Mucosa of gallbladder (tissue), 1 donor: ENCODE measurements at places on chromosomes 6 and 20.

GRCh38 chr6:69887026-69887425, 20.7 kb downstream of the COL19A1 start:
- no peak for DNase-seq

DNA sequence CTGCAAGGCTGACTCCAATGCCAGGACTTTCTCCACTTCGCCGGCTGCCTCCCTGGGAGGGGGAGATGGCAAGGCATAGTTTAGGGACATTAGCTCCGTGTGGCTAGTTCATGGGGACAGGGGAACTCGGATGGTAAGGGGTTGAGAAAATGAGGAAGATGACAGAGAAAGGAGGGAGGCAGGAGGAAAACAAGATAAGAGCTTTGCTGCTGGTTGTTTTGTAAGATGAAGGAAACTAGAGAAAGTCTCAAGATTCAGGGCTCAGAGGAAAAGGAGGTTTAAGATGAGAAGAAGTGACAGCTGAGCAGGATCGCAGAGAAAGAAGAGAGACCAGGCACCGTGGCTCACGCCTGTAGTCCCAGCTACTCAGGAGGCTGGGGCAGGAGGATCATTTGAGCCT, 180.9 kb upstream of the RREB1 start:
- no peak for DNase-seq

GRCh38 chr20:10758446-10758845, 84.6 kb upstream of the JAG1 start:
- no peak for DNase-seq

- DNase-seq, result no peak
These were observed 12.8 kb upstream of the MDFI start for GRCh38 chr6:41625442-41625841.

GRCh38 chr20:62927128-62927705, 912 bp upstream of the DIDO1 start:
- no peak for DNase-seq

DNA sequence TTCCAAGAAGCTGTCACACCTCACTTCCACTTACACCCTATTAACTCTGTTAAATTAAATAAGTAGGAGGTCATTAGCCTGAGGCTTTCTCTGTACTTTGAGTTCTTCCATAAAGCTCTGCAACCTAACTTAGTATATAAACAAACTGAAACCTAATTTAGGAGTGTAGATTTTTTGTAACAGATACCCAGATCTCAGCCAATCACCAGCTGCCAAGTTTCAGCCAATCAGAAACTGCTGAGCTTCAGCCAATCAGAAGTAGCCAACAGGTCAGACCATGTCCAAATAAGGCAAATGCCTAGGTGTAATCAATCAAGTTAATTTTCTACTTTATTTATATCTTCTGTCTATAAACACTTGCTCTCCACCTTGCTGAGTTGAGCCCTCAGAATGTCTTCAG, 142.7 kb upstream of the SULF2 start:
- DNase-seq, result no peak

DNA sequence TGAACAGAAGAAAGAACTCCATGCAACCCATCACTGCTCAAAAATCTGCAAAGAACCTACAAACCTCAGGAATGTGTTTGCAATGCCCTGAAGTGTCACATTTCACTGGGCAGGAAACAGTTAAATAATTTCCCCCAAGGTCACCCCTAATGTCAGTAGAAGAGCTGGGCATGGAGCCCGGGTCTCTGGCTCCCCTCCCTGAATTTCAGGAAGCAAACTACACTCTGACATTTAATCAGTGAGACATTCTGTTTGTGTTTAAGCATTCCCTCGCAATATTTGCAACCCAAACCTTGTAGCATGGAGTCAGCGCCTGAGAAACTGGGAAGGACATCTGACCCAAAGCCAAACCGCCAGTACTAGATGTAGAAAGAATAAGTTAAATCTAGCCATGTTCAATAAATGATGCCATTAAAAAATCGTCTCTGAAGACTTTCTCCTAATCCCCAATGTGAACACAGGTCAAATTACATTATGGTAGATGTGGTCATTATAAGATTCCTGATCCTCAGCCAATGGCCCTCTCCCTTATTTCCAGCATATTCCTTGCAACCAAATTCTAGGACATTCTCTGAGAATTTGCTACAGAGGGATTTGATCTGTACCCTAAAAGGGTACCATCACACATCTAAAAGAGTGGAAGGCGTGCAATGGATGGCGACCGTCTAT, 91.2 kb upstream of the ADTRP start:
- DNase-seq, result no peak

DNA sequence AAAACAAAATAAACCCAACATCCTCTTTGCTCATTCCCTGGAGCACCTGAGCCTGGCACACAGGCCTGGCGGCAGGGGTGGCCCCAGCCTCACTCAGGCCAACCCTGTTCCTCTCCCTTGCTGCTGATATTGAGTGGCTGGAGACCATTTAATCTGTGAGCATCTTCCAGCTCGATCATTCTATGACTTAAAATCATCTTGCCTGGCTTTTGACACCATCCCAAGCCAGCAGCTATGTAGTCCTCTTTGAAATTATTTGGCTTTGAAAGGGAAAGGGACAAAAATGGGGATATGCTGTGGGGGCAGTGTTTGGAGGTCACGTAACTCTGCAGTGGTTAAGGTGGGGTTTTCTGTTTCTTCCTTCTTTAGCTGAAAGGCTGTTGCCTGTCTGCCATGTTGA, 22.8 kb downstream of the EZR start:
- no peak for DNase-seq

- no peak for DNase-seq
These were observed 21.6 kb downstream of the MOCS3 start for GRCh38 chr20:50980071-50980681.

- DNase-seq, result no peak
These were observed 7.1 kb upstream of the GRM4 start for GRCh38 chr6:34152806-34153520.

DNA sequence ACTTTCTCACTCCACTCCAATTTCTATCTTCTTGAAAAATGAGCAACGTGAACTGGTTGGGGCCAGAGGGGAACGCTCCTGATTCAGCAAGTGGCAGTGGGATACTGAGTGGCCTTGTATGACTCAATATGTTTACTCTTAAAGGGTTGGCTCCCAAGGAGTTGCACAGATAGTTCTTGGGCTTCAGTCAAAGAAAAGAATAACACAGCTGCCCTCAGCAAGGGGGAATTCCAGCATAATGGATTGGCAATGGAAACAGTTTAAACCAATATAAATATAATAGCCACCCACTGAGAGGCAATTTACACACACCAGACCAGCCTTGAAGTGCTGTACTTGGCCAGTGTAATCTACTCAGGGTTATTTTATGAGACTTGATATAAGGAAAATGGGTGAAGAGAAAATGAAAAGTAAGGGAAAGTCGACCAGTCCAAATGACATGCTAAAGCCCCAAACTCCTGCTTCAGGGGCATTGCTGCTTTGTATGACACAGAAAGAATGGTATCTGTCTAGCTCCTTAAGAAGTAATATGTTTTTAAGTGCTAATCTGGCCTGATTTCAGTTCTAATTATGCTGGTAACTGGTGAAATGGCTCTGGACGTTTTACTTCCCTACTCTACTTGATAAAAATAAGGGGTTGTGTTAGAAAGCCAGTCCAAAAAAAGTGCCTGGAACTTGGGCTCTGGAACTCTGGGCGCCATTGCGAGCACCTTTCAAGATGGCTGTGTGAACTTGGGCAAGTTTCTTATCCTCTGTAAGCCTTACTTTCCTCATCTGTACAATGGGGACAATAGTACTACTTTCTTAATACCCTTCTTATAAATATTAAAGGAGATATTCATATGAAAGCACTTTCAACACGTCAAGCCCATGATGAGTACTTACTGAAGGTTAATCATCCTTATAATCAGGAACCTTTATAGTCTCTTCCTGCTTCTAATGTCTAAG, 712.9 kb upstream of the MAP3K7 start:
- no peak for DNase-seq

- DNase-seq, result no peak
These were observed 147.7 kb downstream of the BTBD9 start for GRCh38 chr6:38492031-38492430.

DNA sequence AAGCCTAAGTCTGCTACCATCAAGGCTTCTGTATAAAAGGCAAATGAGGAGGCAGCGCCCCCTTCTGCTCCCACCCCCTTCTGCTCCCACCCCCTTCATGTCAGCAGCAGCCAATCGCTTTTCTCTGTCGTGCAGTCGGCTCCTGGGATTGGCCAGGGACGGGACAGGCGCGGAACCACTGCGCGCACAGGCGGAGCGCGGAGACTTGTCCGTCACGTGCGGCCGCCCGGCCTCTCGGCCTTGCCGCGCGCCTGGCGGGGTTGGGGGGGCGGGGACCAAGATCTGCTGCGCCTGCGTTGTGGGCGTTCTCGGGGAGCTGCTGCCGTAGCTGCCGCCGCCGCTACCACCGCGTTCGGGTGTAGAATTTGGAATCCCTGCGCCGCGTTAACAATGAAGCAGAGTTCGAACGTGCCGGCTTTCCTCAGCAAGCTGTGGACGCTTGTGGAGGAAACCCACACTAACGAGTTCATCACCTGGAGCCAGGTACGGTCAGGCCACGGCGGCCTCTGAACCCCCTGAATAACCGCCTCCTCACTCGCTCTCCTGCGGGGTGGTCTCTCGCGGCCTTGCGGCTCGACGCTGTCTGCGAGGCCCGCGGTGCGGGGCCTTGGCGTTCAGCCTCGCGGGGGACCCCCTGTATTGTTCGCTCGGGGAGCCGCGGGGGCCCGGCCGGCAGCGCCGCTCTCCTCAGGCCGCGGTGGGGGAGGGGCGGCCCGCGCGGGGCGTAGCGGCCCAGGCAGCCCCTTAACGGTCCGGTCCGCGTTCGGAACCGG, at the start of gene HSF2:
TSS of gene HSF2 (plus strand) at position 305 of the 773 bp plus-strand sequence. CDS start at position 391, 86 bp downstream.
- peak; percentile 97 for DNase-seq

DNA sequence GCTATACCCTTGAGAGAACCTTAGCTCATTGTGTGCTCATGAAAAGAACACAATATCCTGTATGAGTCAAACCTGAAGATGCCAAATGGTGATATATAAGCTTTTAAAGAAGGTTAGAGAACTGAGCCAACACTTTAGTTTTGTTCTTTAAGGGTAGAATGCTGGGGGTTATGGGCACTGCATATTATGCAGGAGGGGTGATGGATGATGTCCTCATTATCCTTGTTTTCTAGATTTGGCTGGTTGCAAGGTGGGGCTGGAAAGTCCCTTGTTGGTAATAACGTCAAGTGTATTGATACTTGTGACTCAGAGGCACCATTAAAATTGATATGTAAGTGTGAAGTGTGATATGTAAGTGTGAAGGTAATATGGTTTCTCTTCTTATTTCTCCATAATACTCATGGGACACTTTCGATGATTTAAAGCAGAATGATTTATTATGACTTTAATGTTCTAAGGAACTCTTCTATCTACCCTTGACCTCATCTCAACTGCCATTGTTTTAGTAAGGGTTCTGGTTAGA, 113.7 kb upstream of the DTNBP1 start:
- DNase-seq, result no peak

- no peak for DNase-seq
These were observed 39.4 kb downstream of the TFAP2A start for GRCh38 chr6:10375391-10375969.

DNA sequence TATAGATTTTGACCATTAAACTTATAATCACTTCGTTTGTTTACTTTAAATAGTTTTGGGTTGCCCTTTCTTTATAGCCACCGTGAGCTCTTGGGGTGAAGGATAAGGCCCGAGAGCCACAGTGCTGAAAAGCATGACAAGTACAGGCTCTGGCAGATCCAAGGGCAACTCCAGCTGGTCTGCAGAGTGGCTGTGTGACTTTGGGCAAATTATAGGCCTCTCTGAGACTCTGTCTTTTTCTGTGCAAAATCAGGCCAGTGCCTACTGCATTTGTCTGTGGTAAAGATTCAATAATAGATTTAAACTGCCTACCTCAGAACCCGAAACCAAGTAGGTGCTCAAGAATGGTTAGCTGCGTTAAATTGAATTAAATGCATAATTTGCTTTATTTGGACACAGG, 511.3 kb downstream of the QKI start:
- no peak for DNase-seq

DNA sequence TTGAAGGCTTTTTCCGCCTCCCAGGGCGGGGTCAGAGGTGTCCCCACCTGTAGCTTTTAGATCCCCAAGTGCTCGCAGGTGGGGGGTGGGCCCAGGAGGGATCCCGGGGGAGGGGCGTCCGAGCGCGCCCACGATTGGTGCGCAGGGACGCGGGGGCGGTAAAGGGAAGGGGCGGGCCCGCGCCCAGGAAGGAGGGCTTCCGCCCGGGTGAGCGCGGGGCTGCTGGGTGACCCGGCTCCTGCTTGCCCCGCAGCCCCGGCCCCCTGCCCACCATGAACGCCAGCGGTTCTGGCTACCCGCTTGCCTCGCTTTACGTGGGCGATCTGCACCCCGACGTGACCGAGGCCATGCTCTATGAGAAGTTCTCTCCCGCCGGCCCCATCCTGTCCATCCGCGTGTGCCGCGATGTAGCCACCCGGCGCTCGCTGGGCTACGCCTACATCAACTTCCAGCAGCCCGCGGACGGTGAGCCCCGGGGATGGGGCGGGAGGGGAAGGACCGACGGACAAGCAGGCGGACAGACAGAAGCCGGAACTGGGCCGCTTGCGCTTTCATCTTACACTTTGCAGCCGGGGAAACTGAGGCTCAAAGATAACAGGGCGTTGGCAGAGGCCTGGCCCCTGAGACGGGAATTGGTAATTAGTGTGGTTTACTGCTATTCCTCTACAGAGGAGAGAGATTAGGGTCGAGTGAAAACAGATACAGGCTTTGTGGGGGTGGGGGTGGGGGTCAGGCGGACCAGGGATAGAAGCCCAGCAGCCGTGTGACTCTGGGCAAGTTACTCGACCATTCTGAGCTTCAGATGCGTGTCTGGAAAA, at the start of gene PABPC1L:
TSS of gene PABPC1L (plus strand) at position 189 of the 818 bp plus-strand sequence. CDS start at position 273, 84 bp downstream.
- peak; percentile 56 for DNase-seq

DNA sequence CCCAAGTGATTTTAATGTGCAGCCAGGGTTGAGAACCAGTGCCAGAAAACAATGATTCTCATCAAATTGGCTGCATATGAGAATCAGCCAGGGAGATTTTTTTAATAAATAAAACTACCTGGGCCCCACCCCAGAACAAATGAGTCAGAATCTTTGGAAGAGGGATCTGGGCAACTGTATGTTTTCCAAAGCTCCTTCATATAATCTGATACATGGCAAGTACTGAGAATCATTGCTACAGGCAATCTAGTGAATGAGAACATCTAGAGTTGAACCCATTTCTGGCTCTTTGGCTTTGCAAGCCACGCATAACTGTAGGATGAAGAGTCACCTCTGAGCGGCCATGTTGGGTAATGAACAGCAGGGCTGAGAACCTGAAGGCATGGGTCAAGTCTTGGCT, 26.1 kb upstream of the DSP start:
- DNase-seq, result no peak

GRCh38 chr6:12394170-12394569, 104.0 kb downstream of the EDN1 start:
- no peak for DNase-seq

DNA sequence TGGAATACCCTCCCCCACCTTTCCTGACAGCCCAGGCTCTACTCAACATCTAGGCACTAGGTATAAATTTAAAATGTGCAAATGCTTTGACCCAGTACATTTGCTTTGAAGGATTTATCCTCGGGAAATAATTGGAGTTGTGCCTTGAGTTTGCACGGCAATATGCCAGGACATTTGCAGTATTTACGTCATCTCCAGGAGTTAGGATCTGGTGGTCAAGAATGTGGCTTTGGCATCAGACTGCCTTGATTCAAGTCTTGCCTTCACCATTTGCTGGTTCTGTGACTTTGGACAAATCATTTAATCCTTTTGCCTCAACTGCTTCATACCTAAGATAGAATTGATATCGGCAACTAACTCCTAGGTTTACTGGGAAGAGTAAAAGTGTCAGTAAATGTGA, 169.6 kb downstream of the PLCB1 start:
- DNase-seq, result no peak

- DNase-seq, result no peak
These were observed 91.7 kb downstream of the FOXO3 start for GRCh38 chr6:108652375-108652774.
